Stimulated activated CD8-positive, alpha-beta memory T cell treated with anti-CD3 and anti-CD28 coated beads, Interleukin-7, amount 100 ng/mL, for 1 hour (primary cell): ENCODE measurements at places on chromosomes 7 and 10.

DNA sequence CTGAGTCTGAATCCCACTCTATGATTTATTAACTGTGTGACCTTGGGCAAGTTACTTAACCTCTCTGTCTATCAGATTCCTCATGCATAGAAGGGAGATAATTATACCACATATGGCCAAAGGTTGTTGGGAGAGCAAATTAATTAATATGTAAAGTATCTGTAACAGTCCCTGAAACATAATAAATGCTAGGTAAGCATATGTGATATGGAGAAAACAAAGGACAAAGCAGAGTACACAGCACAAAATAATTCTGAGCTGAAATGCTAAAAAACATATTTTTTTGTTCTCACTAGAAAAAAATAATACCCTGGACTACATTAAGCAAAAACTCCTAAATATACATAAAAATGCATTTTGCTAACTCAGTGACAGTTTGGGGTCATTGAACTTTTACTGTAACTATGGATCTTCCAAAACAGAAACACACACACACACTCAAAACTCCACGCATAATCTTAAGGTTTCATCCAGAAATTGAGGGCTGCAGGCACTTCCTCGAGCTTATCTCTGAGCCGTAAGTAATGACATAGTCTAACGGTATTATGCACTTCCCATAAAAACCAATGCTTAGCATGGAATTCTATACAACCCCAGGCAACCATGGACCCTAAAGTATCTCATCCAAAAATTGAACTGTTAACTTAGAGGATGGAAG is 201.7 kb upstream of the PTN start:
- no peak for DNase-seq

DNA sequence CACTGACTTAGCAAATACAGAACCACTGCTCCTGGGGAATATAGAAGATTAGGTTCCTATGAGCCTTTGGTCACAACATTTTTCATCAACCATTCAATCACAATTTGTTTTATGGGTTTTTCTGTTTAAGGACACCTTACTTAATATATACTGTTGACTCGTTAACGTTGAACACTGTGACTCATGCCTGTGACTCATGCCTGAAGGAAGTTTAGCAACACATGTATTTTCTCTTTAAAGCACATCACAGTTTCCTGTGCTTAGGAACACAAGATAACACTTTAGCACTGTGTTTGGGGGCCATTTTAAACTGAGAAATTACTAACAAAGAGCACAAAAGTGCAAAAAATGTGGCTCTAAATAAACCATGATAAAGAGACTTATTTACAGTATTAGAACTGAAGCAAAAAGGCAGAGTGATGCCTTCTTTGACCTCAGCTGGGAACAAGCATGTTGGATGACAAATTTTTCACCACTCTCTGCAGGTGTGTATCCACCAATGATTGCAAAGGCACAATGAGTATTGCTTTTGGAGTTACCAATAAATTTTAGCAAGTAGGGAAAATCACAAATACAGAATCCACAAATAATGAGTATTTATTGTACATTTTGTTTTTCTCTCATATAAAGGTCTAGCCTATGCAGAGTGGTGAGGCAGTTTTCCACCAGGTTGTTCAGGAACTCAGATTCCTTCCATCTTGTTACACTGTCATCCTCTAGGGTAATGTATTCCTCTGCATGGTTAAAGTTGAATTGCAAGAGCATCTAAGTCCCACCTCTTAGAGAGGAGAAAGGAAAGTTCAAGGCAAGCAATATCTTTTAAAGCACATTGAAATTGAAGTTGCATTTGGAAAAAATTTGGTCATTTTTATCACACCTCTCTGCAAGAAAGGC is 7.3 kb downstream of the FGFBP3 start:
- no peak for DNase-seq

DNA sequence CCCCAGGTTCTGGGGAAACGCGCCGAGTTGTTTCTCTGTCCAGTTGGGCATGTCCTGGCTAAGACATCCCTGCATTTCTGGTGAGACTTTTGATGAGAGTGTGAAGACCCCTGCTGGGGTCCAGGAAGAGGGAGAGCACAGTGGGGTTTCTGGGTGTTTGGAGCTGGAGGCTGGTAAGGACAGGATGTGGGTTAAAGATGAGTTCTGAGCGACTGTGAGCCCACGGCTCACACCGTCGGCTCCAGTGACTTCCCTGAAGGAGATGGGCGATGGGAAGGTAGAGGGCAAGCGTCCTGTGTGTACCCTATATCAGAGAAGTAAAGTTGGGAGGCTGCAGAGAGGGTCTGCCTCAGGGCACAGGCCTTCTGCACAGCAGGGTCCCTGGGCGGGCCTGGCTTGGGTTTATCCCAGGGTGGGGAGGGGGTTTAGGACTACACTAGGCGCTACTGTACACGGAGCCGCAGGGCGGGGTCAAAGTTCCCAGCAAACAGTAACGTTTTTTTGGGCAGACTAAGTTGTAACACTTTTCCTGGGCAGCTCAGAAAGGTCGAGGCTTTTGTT is 3.6 kb downstream of the EMX2 start:
- DNase-seq: no peak

GRCh38 chr7:100493476-100494264 is 9.9 kb downstream of the NYAP1 start:
- no peak for DNase-seq

DNA sequence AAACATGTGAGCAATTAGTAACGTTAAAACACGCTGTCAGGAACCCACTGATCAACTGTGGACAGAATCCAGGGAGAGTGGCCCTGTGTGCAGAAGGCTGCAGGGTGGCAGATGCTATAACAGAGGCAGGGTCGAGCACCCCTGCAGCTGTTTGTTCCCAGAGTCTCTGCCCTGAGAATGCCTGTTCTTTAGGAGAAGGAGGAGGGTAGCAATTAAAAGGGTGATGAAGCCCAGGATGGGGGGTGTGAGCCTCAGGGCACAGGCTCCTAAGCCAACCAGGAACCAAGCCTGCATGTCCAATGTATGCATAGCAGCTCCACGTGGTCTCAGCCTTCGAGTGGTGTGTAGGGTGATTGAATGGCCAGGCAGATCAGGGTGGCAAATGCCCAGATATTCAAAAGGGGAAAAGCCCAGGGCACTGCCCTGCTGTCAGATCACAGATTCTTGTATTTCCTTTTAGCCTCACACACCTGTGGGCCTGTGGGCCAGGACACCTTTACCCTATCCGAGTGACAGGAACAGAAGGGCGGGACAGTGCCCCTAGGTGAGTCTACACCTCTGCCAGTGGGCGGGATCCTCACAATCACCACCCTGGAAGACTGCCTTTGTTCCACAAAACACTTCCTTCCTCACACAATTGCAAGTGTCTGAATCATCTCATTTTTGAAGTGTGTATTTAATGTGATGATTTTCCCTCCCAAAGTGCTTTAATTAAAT is 7.3 kb downstream of the WDFY4 start:
- DNase-seq: no peak

DNA sequence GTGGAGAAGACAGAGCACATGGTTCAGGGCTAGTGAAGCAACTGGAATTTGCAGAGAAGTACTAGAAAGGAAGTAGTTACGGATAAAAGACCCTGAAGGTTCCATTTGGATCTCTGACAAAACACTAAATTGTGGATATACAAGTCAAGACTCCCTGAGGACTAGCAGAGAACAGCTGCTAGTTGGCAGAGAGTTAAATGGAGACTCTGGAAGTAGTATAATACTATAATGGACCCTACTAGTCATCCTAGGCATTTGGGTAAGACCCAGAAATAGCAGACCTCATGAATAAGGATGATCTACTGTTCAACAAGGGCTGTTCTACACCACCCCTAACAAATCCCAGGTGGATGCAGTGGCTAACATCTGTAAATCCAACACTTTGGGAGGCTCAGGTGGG is 19.1 kb downstream of the MCMBP start:
- DNase-seq: no peak

- DNase-seq: no peak
Measured at GRCh38 chr10:34505338-34505737, 309.8 kb downstream of the PARD3 start.

GRCh38 chr10:57334523-57334922 is 933.2 kb downstream of the IPMK start:
- DNase-seq: no peak

GRCh38 chr10:80196270-80196949 is 8.9 kb downstream of the ANXA11 start:
- no peak for DNase-seq

DNA sequence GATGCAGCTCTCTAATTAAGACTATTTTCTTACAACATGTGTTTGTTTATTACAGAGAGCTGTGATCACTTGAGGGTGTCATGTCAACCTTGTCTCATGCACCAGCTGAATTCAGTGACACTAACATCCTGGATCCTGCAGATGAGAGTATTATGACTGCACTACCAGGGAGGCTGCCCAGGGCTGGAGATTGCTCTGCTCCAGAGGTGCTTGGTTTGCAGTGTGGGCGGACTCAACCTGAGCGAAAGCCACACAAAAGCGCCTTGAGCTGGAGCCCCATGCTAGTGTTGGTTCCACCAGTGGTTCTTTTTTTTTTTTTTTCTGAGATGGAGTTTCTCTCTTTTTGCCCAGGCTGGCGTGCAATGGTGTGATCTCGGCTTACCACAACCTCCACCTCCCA is 33.8 kb upstream of the ATXN7L1 start:
- no peak for DNase-seq

DNA sequence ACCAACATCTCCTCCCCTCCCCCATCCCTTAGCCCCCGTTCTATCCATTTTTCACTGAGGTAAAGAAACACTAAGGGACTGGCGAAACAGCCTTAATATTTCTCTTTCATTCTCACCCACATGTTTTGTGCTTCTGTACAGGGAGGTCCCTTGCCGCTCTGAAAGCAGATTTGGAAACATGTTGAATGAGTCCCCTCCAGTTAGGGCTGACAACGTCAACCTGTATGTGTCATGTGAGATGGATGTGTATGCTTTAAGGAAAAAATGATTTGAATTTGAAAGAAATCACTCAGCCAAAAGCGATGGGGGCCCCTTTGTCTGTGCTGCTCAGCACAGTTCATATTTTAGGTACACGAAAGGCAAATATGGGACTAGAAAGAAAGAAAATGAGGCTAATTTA is 314.3 kb upstream of the LRGUK start:
- no peak for DNase-seq

DNA sequence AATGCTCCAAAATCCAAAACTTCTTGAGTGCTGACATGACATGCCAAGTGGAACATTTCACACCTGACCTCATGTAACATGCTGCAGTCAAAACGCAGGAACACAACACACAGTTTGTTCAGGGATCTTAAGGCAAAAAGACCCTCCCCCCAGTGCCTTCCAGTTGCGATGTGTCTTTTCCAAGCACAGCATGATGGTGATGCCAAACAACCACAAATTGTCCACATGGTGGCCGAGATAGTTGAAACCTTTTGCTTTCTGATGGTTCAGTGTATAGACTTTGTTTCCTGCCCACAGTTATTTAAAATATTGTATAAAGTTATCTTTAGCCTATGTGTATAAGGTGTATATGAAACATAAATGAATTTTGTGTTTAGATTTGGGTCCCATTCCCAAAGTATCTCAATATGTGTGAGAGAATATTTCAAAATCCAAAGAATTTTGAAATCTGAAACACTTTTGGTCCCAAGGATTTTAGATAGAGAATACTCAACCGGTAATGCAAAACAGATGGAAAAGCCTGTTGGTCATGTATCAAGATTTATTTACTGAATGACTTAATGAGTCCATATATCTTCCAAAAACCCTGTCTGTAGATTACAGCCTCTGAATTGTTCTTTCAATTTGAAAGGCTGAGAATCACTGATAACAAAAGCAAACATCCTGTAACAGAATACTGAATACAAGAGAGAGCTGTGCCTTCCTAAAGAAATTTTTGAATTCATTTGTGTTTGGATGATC is 93.4 kb upstream of the OIT3 start:
- no peak for DNase-seq

DNA sequence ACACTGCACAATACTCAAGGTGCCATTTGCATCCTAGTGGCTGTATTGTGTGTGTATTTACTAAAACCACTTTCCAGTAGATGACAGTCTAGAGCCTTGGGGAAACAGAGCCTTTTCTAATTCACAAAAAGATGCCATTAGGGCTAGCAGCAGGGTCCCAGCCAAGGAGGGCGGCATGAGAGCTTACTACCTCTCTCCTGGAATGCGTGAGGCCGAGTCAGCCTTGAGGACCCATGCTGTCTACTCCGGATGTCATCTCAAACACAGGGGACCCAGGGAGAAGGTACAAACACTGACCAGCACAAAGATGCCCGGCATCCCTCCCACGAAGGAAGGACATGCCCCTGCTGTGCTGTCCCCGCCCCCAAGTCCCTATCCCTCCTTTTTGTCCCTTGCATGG is 65.5 kb downstream of the CYCS start:
- DNase-seq: no peak

DNA sequence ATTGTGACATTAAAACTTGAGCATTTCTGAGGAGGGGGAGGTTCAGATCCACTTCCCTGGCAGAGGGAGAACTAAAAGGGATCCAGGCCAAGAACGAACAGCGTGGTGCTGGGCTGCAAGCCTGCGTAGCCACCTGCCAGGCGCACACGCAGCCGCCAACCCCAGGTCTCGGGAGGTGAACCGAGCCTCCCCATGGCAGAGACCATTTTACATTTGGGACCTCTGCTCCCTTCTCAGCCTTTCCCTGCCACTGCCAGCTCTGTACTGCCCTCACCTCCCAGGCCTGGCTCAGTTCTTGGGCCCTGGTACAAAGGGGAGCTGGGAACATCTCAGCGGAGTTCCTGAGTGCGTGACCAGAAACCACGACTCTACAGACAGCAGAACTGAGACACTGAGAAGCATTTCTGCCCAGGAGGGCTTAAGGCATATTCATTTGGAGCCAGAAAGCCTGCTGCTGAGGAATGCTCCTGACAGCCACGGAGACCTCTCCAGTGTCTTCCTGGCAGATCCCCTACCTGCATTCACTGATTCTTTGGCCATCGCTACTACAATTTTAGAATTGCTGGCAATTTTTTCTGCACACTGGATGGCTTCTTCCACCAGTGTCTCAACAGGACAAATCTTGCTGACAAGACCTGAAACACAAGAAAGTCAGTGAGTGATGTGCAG is 7.6 kb downstream of the ECHS1 start:
- no peak for DNase-seq

DNA sequence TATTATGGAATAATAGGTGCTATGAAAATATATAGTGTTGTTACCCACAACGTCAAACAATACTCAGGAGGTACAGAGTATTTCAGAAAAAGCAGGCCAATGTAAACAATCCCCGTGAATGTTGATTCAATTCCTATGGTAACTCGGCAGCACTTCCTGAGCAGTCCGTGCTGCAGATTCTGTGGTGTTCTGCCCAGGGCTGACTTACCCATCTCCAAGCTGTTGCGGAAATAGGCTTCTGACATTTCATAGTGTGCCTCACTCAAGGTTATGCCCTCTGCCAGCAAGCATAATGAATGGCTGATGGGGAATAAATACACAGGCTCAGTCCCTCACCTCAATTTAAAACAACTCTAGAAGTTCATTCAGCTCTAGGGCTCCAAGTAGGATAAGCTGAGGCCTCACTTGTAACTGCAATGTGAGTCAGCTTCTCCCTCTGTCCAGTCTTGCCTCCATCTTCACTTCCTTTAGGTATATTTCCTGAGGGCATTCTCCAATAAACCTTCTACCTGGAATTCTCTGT is 177.6 kb downstream of the GNAI1 start:
- no peak for DNase-seq
